ENCODE measurements at places on chromosomes 3 and 15. TPM values are rescaled to one million over a fixed set of nuclear protein-coding genes. Genes with fewer than 3 reads are reported as not detected.

The LTF gene
- total RNA-seq: not detected

DNA sequence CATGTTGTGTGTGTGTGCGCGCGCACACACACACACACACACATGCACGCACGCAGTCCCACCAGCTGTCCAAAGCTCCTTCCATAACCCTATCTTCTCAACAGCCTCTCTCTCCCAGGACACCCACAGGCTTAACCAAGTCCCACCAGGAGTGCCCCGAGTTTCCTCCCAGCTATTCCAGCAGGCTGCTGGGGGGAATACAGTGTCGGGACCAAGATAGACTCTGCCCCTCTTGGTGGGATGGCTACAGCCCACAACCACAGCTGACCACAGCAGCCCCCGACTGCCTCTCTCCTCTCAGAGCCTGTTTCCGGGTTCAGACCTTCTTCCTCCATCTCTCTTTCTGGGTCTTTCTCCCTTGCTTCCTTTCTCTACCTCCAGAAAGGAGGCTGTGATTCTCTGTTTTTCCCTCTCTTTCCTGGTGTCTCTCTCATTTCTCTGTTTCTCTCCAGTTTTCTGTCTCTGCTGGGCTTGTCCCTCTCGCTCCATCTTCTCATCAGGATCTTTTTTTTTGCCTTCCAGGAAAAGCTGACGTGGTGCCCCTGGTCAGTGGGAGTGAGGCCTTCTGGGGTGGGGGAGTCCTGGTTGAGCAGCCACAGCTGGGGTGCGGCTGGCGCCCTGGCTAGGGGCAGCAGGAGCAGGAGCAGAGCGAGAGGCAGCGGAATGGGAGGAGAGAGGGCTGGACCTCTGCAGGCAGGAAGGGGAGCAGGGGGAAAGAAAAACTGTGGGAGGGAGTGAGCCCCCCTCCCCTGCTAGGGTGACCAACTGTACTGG is 3.3 kb upstream of the ISLR start:
- DNase-seq: peak; percentile 91

The PIGZ gene
- total RNA-seq: 9.8 TPM

DNA sequence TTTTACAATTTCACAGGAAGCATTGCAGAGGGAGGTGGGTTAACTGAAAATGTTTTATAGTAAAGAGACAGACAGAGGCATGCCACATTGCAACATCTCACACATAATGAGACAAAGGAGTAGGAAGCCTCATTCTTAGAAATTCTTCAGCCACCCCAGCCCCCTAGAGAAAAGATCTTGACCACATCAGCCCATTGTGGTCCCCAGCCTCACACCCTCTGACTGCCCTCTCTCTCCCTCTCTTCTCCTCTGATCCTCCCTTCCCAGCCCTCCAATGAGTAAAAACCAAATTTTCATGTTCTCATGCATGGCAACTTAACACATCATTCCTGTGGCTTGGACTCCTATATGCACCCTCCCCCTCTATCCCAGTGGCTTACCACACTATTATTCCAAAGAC is 174.1 kb downstream of the UACA start:
- peak; percentile 8 for DNase-seq

- no peak for DNase-seq
Observed at GRCh38 chr3:150292891-150293290, 115.2 kb upstream of the TSC22D2 start.

DNA sequence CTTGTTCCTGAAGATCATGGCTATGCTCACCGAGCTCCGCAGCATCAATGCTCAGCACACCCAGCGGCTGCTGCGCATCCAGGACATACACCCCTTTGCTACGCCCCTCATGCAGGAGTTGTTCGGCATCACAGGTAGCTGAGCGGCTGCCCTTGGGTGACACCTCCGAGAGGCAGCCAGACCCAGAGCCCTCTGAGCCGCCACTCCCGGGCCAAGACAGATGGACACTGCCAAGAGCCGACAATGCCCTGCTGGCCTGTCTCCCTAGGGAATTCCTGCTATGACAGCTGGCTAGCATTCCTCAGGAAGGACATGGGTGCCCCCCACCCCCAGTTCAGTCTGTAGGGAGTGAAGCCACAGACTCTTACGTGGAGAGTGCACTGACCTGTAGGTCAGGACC is 35.2 kb downstream of the NR1I2 start:
- DNase-seq: no peak

The CAPN7 gene
- 72.4 TPM for total RNA-seq

- no peak for DNase-seq
Observed at GRCh38 chr3:42735019-42735418, 32.4 kb upstream of the HHATL start.

DNA sequence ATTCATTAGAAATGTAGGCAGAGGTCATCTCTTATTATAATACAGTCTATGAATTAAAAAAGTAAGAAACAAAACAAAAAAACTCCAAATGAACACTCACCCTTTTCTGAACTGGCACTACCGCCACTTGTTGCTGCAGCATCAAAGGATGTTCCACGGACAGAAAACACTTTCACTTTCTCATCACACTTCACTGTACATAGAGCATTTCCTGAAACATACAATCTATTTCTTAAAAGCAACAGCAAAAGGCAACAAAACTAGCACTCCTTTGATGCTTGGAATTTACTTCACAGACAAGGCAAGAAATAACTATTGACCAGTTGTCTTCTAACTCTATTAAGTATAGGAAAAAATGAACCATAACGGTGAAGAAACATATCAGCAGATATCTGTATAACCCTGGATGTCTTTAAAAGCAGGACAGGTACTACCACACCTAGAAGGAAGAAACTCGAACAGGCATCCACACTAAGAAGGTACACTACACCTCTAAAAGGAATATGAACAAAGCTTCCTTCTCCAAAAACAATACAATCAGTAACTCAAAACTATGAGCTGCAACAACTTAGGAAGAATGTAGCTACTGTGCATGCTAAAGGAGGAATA is 24.9 kb downstream of the ETFA start:
- DNase-seq: no peak

The TMIE gene
- total RNA-seq: 0.74 TPM

DNA sequence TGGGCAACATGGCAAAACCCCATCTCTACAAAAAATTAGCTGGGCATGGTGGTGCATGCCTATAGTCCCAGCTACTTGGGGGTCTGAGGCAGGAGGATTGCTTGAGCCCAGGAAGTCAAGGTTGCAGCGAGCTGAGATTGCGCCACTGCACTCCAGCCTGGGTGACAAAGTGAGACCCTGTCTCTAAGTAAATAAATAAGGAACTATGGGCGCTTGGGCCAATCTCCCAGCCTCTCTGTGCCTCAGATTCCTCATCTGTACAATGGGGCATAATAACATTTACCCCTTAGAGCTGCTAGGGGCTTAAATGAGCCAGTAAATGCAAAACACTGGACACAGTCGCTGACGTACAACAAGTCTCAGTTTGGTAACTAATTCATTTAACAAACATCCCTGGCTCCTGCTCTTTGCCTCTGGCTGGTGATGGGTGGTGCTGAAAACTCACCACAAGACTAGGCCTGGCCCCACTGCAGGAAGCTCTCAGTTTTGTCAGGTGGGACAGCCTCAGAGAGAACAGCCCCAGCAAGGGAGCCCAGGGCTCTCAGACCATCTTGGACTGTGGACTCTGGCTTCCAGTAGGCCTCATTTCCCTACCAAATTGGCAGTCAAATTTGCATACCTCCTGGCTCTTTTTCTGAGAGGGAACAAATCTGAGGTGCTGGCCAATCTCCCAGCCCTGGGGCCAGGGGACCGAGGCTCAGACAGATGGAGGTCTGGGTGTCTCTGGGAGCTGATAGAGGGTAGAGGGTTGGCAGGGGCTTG is 6.4 kb upstream of the TBC1D2B start:
- no peak for DNase-seq

The FGF7 gene
- 137 TPM for total RNA-seq

DNA sequence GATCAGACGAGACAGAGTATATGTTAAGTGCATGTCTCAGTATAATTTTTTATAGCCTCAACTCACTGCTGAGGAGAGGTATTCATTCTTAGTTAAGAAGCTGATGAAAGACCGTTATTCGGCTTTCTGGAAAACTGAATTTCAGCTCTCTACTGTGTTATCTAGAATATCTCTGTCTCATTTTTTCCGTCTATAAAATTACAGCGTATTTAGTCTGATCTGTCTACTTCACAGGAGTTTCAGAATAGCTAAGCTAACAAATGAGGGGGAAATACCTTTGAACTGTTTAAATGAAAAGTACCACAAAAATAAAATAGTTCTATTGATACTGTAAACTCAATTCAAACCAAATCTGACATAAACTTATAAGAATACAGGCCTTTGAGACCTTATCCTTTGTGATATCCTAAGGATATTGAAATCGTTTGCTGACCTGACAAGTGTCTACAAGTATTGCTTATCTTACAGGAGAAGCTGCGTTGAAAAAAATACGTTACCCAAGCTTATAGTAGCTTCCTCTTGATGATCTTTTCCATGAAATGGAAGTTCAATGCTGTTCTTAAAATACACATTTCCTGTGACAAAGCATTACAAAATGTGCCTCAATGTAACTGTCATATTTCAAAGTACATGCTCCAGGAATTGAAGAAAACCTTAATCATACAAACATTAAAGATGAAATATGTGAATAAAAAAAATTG is 104.6 kb downstream of the IL1RAP start:
- DNase-seq: no peak

DNA sequence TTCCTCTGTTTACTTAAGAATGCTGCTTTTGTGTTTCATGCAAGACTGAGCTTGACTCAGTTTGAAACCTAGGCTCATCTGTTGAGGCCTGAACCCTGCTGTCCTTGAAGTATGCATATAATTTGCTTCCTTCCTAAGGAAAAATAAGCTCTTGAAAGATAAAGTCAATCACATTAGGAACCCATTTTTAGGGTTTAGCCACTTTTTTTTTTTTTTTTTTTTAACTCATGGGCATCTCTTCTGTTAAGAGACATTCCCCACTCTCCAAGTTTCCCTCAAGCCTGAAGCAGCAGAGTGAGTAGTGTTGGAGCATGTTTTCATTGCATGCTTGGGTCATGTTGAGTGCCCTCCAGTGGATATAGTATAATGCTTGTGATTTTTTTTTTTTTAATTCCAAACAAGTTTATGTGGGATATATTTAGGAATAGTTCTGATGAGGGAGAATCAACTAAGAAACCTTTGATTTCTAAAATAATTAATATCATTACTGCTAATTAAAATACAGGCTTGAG is 3.6 kb downstream of the CTNNB1 start:
- no peak for DNase-seq

GRCh38 chr3:112463250-112463649 is 36.0 kb downstream of the BTLA start:
- no peak for DNase-seq

DNA sequence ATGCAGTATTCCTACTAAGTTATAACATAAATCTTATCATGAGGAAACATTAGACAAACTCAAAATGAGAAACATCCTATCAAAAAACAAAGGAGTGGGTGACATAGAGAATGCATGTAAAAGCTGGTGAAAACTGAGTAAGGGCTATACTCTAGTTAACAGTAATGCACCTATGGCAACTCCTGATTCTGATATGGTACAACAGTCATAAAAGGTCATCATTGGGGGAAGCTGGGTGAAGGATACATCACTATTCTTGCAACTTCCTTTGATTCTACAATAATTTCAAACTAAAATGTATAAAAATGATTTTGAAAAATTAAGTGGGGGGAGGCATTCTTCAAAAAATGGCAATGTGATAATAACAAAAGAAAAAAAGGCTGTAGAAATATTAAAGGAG is 6.8 kb downstream of the PIK3R4 start:
- DNase-seq: no peak

The DZIP1L gene
- 27.5 TPM for total RNA-seq

GRCh38 chr15:33660151-33660550 is 308.1 kb upstream of the CHRM5 start:
- no peak for DNase-seq

GRCh38 chr3:47432673-47433072 is 43.1 kb downstream of the SCAP start:
- DNase-seq: no peak

The CRYBG3 gene
- 22.6 TPM for total RNA-seq

The ATG3 gene
- 56.5 TPM for total RNA-seq

DNA sequence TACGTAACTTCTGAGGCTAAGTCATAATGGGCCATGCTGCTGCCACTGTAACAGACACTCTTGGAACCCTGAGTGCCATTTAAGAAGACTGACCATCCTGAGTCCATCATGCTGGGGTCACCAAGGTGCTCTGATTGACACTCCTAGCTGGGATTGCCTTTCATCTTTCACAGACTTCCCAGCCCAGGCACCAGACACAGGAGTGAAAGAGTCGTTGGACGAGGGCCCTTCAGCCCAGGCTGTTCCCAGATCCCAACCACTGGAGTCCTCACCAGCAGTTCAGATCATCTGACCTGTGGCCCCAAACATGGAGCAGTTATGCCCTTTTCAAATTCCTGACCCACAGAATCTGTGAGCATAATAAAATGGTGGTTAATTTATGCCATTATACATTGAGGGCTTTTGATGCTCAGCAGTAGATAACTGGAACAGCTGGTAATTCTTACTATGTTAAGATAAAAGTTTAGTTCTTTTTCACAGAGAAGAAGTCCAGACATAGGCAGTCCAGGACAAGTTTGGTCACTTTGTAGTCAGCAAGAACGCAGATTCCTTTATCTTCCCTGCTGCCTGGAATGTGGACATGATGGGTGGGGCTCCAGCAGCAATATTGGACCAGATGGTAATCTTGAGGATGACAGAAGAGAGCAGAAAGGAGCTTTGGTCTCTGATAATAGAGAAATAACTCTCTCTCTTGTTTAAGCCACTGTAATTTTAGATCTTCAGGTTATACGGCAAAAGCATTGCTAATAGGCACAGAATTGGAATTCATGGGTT is 7.3 kb upstream of the EHD4 start:
- no peak for DNase-seq

- DNase-seq: no peak
Observed at GRCh38 chr3:124517306-124517705, 212.9 kb upstream of the UMPS start.

DNA sequence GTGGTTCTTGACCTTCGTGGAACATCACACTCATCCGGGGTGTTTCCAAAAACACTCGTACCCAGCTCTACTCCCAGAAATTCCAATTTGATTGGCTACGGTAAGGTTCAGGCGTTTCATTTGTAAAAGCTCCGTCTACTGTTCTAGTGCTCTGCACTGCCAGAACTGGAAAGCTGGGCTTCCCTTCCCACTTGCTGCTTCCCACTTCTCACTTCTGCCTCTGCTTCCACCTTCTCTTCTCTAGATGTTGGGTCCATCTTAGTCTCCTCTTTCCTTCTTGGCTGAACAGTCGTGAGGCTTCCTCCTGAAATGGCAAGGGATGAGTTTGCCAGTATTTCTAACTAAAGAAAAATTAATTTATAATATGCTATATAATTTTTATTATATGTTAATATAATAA is 29.8 kb upstream of the RHCG start:
- DNase-seq: no peak

GRCh38 chr3:71584394-71585011 is 975 bp upstream of the FOXP1 start:
- no peak for DNase-seq

- no peak for DNase-seq
Observed at GRCh38 chr3:190455828-190456227, 6.1 kb upstream of the TMEM207 start.

Data from vagina (tissue), 2 donors.